CD4-positive, CD25-positive, alpha-beta regulatory T cell (primary cell): ENCODE measurements at places on chromosomes 3 and 15. TPM values are rescaled to one million over a fixed set of nuclear protein-coding genes. Genes with fewer than 3 reads are reported as not detected.
A peak's percentile ranks its signal among the peaks of the same experiment; 100 is the strongest.

The MRPL47 gene
- polyA plus RNA-seq: 54.4 TPM

The RBPMS2 gene
- not detected for polyA plus RNA-seq

The TUSC2 gene
- 54.0 TPM for polyA plus RNA-seq

The CCDC39 gene
- not detected for polyA plus RNA-seq

The AADACL2 gene
- polyA plus RNA-seq: not detected

The TM4SF1 gene
- polyA plus RNA-seq: not detected

The MESP2 gene
- not detected for polyA plus RNA-seq

The NEIL1 gene
- 1.2 TPM for polyA plus RNA-seq

The HYKK gene
- 3.7 TPM for polyA plus RNA-seq

The NEDD4 gene
- polyA plus RNA-seq: 5.6 TPM

The ARHGAP31 gene
- 5.1 TPM for polyA plus RNA-seq

The BFSP2 gene
- polyA plus RNA-seq: 19.3 TPM

DNA sequence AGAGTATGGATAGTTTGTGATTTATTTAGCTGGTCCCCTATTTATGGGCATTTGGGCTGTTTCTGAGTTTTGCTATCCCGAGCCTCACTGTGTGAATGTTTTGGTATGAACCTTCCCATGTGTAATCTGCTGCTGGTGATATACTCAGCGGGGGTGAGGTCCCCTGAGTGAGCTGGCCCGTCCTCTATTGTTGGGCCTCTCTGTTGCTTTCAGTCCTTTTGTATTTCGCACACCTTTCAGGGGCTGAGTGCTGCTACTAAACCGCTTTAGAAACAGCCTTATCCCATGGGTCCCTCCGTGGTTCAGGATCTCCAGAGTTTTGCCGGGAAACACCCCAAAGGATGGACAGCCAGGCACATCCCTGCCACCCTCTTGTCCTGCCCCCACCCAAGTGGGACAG lies 94.5 kb downstream of the WNT7A start:
- DNase-seq: no peak

- DNase-seq: no peak
Measured at GRCh38 chr3:40593351-40593750, 68.6 kb downstream of the ZNF621 start.

- DNase-seq: peak; percentile 73
Measured at GRCh38 chr15:41465822-41466421, 27.8 kb upstream of the ITPKA start.

- no peak for DNase-seq
Measured at GRCh38 chr3:27275441-27275990, 93.7 kb downstream of the NEK10 start.

DNA sequence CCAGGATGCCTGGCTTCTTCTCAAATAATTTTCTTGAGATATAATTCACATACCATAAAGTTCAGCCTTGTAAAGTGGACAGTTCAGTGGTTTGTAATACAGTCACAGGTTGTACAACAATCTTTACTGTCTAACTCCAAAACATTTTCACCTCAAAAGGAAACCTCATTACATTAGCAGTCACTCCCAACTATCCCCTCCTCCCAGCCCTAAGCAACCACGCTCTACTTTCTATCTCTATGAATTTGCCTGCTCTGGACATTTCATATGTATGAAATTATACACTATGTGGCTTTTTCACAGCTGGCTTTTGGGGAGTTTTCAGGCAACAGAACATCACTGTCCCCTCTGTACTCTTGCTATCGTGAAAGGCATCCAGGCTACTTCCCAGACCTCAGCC lies 17.5 kb downstream of the TGM5 start:
- DNase-seq: no peak

DNA sequence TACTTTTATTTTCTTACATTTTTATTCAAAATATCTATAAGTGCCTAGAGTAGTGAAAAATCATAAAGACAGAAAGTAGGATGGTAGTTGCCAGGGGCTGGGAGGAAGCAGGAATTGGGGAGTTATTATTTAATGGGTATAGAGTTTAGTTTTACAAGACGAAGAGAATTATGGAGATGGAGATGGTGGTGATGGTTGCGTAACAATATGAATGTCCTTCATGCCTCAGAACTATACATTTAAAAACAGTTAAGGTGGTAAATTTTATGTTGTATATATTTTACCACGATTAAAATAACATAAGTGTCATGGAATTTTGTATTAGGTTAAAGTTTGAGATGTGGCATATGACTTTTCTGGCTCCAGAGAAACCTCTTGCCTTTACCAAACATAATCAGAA lies 171.4 kb downstream of the MYRIP start:
- no peak for DNase-seq

GRCh38 chr3:160225176-160226025 lies at the start of gene C3orf80:
TSS of gene C3orf80 (plus strand) at chr3:160225422. CDS start at chr3:160225636, 214 bp downstream.
- peak; percentile 32 for DNase-seq

DNA sequence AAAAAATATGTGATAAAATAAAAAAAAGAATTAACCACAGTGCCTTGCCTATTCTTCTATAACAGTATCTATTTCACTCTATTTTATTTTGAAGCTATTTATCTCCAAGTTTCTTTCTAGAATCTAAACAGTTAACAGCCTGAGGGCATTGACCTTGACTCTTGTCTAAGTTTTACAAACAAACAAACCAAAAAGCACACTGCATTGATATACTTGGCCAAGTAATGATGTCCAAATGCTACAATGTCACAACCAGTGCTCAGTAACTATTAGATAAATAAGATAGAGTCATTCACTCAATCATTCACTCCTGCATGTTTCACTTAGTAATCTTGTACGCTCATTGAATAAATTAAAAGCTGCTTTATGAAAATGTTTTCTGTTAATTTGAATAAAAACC lies 386.5 kb downstream of the TIGIT start:
- no peak for DNase-seq

GRCh38 chr3:52623234-52623792 lies 62.4 kb downstream of the PBRM1 start:
- no peak for DNase-seq

- no peak for DNase-seq
Measured at GRCh38 chr15:31442699-31443111, 116.1 kb downstream of the KLF13 start.

DNA sequence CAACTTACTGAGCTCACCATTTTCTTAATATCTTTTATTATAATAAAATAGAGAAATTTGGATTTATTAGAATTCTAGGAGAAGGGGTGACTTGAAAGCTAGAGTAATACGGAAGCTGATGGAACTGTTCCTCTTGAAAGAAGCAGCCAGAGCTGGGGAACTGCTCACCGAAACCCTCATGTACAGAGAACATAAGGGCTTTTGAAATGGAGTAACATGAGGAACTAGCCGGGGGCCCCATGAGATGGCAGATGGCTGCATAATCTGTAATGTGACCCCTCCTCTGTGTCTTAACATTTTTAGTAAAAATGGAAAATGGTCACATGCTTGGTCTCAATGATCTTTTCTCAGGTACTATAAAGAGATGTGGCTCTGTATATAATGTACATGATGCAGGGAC lies 15.7 kb upstream of the DYNC1LI1 start:
- DNase-seq: no peak

- DNase-seq: no peak
Measured at GRCh38 chr15:47485419-47485818, 231.9 kb upstream of the SEMA6D start.
